Right forelimb (tissue), 1 donor: ENCODE measurements at places on chromosomes 12 and 14.

DNA sequence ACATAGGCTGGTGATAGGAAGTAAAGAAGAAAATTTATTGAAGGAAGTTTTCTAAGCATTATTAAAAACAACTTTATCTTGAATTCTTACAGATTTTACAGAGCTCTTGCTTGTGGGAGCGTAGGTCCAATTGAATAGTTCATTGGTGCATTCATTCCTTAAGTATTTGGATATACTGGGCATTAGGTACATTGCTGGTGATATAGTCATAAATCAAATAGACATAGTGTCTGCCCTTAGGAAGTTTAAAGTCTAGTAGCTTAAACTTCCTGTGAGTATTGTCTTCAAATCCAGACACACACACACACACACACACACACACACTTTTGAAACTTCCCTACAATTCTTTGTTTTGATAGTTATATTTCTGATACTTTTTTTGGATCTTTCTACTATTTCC is 226.7 kb downstream of the FUT8 start:
- no peak for DNase-seq

- no peak for DNase-seq
Measured at GRCh38 chr14:100777818-100778525, 47.9 kb upstream of the MEG3 start.

DNA sequence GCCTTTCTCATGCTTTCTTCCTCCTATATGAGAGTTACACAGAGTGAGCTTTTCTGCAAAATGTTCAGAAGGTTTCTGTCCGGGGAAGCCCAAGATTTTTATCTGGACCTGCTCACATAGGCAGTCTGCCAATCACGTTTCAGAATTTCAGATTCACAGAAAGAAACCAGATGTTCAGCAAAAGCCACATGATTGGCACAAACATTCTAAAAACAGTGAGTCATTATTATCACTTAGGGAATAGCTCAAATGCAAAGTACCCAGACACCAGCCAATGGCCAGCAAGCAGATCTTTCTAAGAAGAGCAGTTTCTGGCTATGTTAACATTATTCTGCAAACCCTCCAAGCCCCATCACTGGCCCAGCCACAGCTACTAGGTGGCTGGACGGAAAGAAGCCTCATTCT is 1558.5 kb upstream of the TMEM132C start:
- DNase-seq, result no peak

- peak; percentile 37 for DNase-seq
Measured at GRCh38 chr12:9367201-9367600, 159.0 kb upstream of the PZP start.

DNA sequence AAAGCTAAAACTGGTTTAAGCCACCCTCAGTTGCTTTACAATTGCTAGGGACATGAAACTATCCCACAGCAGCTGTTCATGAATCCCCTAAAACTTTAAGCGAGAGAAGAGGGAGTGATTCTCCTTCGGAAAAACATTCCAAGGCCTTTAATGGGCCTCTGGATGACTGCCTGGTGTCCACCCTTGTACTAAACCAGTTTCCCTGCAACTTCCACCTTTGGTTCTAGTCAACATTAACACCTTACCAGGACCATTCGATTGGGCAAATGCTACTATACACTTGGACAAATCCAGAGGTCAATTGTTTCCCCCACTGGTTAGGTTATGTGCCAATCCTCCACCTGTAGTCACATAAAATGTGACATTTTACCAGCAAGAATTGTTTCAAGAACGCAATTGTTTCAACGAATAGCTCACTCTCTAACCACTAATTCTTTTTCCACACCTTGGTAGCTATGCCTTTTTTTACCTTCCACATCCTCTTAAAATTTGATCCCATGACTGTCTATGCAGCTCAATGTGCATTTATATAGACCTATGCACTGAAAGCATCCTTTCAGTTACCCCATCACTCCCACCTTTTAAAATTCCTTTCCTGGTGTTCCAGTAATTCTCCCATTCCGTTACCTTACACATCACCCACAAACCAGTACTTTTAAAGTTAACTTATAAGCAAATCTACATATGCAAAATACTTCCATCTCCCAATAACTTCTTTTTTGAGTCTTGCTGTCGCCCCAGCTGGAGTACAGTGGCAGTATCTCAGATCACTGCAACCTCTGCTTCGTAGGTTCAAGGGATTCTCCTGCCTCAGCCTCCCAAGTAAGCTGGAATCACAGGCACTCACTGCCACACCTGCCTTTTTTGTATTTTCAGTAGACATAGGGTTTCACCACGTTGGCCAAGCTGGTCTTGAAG is 3.6 kb downstream of the UBC start:
- DNase-seq, result no peak

GRCh38 chr12:3538466-3539030 is 47.5 kb downstream of the PRMT8 start:
- no peak for DNase-seq

GRCh38 chr14:85333313-85333712 is 196.6 kb upstream of the FLRT2 start:
- DNase-seq, result no peak

DNA sequence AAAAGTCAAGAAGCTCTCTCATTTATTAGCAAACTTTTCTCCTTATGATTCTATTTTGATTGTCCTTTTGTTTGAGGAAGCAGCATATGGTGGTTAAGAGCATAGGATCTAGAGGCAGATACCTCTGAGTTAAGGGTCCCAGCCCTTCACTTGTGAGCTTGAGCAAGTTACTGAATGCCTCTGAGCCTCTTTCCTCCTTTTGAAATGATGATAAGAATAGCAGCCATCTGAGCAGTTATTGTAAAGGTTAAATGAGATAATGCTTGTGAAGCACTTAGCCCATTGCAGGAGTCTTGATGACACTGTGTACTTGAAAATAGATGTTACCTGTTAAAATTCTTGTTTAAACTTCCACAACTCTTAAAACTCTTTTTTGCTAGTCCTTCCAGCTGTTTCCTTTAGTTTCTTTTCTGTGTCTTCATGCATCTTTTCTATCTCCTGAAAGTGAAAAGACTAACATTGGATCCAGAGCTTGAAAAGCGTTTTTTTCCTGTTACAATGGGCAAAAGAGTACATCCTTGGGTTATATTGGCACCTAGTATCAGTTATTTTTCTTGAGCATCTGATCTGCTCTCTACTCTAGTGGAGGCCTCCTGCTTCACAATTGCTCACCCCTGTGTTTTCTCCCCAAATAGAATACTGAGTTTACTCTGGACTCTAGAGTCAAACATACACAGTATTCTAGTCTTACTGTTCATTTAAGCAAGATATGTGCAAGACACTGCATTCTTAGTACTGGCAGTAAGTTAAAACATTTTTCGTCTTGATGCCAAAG is 3.1 kb downstream of the HIF1A start:
- DNase-seq, result no peak

DNA sequence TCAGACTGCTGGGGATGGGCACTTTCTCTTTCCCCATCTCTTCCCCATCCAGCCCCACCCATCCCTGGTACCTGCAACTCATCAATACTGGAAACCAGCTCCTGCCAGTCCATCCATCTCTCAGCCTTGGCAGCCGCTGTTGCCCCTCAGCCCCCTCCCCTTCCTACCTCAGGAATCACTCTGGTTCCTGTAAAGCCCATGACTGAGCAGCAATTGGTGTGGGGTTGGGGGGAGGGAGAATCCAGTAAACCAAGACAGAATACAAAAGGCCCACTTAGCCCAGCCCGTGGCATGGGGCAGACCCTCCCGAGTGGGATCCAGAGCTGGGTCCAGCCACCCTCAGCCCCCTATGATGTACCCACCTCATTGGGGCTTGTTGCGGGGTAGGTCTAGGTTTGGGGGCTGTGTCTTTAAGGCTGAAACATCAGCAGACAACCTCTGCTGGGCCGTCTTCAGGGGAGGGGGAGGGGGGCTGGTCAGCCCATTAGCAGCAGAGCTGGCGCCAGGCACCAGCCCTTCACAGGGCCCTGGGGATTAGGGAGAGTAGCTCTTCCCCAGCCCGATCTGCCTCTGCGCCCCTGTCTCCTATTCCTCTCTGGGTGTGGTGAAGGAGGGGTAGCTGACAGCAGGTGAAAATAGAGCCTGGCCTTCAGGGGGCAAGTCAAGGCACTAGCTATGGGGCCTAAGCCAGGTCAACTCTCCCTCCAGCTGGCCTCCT is 702 bp upstream of the PRPH start:
- no peak for DNase-seq

DNA sequence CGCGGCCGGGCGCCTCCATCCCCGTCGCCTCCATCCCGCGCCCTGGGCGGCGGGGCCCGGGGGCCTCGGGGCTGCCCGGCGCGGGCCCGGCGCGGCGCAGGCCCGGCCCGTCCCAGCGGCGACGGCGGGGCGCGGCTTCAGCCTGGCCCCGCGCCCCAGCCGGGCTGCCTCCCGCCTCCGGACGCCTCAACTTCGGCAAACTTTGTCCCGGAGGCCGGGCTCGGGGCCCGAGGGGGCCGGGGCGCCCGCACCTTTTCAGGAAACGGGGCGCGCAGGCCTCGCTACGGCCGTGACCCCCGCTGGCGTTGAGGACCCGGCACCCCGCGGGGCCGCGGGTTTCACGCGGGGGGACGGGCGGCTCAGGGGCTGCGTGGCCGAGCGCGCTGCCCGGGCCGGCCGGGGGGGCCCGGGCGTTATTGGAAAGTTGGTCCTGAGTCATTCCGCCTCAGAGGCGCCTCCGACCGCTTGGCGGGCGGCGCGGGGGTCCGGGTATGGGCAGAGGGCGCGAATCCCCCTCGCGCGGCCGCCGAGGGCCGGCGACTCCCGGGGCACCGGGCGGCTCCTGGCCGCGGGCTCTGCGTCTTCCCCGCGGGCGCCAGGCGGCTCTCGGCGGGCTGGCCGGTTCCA is 575 bp downstream of the TRAF3 start:
- no peak for DNase-seq

DNA sequence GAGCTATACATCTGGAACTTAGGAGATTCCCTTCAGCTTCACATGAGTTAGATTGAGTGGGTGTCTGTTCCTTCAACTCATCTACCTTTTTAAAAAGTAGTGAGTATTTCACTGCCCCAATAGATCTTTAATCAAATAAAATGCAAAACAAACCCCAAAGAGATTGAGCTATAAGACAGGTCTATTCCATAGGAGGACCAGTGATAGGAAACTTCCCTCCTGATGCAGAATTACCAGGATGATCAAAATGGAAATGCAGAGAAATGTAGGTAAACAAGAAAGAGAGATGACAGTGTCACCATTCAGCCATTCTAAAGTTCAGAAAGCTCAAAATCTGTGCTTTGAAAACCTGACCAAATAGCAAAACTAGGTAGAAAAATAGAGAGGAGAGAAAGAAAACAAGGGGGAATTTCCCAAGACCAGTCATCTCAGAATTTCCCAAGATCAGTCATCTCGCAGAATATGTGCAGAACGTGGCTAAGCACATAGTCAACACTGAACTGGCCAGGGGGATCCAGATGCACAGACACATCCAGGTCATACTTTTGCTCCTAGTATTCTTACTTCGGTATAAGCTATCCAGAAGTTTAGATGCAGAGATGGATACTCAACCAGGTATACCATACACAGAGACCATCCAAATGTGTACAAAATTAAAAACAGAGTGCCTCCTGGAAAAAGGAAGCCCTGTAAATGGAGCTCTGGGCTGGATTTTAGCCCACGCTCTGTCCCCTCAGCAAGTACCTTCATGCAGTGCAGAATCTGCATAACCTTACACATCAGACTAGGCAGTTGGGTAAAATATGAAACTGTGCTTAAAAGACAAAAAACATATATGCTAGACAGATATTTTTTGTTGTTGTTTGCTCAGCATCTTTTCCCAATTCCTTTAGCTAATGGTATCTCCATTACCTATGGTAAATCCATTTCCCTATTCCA is 27.4 kb downstream of the SLC41A2 start:
- no peak for DNase-seq

DNA sequence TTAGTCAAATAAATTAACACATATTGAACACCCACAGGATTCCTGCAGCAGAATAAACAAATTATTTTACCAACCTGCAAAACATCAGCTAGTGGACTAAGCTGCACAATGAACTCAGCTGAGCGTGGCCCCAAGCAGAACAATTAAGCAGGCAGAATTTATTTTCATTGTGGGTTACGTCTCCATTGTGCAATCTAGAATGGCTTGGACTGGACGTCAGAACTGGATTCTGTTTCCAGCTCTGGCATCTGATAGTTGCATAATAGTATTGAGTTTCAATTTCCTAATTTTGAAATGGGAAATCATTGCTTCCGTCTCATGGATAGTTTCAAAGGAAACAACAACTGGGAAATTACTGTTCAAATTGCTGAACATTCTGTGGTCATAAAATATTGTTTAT is 35.5 kb upstream of the RERG start:
- DNase-seq, result no peak

DNA sequence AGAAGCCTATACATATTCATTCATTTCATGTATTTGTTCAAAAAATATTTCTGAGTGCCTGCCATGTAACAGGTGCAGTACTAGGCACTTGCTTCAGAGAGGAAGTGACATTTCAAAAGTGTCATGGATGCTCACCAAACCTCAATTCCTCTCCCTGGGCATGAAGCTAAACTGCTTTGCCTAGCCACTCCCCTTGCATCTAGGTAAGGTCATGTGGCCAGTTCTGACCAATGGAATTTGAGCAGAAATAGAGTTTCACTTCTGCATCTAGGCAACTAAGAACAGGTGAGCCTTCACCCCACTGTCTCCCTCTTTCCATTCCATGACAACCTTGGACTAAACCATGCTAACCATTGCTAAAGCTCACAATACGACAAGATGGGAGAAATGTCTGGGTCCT is 27.6 kb downstream of the TC2N start:
- DNase-seq, result no peak

DNA sequence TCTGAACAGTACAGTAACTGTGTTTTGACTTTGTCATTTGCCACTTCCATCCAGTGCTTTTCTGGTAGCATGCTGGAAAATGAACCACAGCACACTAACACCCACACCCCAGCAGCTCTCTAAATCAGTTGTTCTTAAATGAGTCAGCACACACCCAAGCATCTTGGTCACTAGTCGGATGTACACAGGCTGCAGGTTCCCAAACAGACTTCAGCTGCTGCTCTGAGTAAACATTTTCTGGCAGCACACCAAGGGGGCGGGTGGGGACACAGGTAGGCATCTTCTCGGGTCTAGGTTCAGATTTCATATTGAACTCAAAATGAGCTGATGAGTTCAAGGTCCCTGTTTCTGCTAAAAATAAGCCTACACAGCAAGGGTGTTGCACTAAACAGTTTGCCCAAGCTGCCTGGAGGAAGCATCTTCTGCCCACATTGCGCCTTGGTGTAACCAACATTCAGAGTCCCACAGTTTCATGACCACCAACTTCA is 39.8 kb downstream of the IFNG start:
- DNase-seq, result no peak

DNA sequence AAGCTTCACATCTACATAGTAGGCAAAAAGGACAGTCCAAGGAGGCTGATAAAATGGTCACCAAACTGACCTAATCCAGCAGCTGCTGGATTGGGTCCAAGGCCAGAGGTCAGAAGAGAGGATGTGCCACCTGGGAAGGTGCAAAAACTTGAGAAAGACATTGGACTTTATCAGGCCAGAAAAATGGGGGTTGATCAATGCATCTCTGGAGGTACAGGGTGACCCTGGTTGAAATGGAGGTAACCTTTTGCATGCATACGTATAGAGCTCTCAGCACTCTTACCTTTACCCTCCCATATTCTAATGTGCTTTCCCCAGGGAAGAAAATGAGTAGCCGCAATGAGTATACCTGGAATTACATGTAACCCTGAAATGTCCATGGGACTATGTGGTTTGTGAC is 16.0 kb downstream of the BTG1 start:
- DNase-seq, result no peak
